ENCODE measurements at places on chromosomes 2 and 18. TPM values are rescaled to one million over a fixed set of nuclear protein-coding genes. Genes with fewer than 3 reads are reported as not detected.

TRIM43 gene
- total RNA-seq = not detected

UGT1A10 gene
- not detected for total RNA-seq

PRKAG3 gene
- not detected for total RNA-seq

FKBP7 gene
- total RNA-seq = 10.0 TPM

ITPRIPL1 gene
- total RNA-seq = 1.7 TPM

RUFY4 gene
- total RNA-seq = not detected

DNA sequence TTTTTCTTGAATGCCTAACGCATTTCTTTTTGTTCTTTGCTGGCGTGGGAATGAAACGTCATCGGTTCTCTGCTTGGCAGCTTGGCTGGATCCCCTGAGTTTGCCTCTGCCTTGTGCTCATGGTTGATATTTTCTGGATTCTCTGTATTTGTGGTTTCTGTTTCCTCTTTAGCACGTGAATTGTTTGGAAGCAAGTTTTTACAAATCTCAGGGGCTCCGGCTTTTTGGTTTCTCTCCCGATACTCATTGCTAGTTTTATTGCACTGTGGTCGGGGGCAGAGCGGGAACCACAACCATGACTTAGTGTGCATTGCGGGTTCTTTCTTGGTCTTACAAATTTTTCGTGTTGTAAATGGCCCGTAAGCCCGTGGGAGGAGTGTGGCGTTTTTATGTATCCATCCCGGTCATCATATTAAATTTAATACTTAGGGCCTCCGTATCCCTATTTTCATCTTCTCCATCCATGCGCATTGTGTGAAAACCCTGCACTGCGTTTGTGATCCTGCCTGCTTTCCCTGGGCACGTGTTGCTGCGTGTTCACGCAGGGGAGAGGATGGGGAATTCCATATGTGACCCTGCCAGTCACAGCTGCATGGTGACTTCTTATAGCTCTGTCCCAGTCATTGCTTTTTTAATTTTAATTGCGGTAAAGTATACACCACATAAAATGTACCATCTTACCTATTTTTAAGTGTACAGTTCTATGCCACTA, 9.4 kb downstream of the RAMP1 start:
- no peak overlapping the region for H3K4me3 ChIP-seq
- H3K27me3 ChIP-seq = no peaks in the 10 kb centered on the region
- H3K27ac ChIP-seq = no peak overlapping the region
- H3K36me3 ChIP-seq = no peaks in the 10 kb centered on the region
- no peaks in the 10 kb centered on the region for H3K4me1 ChIP-seq

DNA sequence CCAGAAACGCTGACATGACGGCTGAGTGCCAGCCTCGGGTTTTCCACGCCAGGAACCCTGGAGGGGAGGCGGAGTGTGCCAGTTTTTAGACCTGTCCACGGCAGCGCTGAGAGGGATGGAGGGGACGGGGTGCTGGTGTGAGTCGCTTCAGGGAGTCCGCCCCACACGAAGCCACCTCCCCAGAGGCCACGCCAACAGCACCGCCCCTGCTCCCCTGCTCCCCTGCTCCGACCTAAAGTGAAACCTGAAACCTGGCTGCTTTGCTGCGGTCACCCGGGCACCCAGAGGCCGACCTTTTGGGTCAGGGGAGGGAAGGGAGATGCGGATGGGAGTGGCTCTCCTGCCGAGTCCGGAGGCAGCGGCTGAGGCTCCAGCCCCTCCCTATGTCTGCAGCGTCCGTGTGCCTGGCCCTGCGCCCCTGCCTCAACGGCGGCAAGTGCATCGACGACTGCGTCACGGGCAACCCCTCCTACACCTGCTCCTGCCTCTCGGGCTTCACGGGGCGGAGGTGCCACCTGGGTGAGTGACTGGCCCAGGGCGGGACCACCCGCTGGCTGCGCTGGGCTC, 38.1 kb downstream of the SNED1 start:
- no peaks in the 10 kb centered on the region for H3K27me3 ChIP-seq
- no peak overlapping the region for H3K4me3 ChIP-seq
- peak overlapping the region; percentile 51 for H3K27ac ChIP-seq
- peaks cover 26% of the 10 kb centered on the region for H3K36me3 ChIP-seq
- H3K4me1 ChIP-seq = peaks cover 8% of the 10 kb centered on the region

GRCh38 chr2:64626963-64627760, 26.6 kb downstream of the SERTAD2 start:
- H3K36me3 ChIP-seq = no peaks in the 10 kb centered on the region
- H3K27me3 ChIP-seq = no peaks in the 10 kb centered on the region
- DNase-seq = peak; percentile 44
- H3K4me1 ChIP-seq = peaks cover 23% of the 10 kb centered on the region

GRCh38 chr18:42706618-42707017, 408.9 kb downstream of the RIT2 start:
- H3K4me3 ChIP-seq = no peak overlapping the region
- no peak overlapping the region for H3K27ac ChIP-seq
- DNase-seq = peak; percentile 2
- no peaks in the 10 kb centered on the region for H3K27me3 ChIP-seq
- H3K36me3 ChIP-seq = no peaks in the 10 kb centered on the region

- no peak overlapping the region for H3K27ac ChIP-seq
- no peaks in the 10 kb centered on the region for H3K4me1 ChIP-seq
- no peak overlapping the region for H3K4me3 ChIP-seq
- no peak for DNase-seq
These were observed 19.8 kb downstream of the GAREM1 start for GRCh38 chr18:32450874-32451273.

DNA sequence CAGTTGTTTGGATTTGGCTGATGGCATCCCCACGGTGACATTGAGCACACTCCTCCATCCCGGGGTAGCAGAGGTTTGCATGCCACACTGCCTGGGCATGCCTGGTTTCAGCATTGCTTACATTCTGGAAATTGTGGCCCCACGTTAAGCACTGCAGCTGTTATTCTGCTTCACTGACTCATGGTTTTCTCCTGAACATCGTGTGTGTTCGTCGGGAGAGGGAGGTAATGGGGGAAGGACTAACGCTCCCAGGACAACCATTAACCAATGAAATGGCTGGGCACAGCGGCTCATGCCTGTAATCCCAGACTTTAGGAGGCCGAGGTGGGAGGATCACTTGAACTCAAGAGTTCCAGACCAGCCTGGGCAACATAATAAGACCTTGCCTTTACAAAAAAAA, 28.2 kb upstream of the YWHAQ start:
- H3K27me3 ChIP-seq = no peaks in the 10 kb centered on the region
- H3K4me1 ChIP-seq = no peaks in the 10 kb centered on the region
- no peak for DNase-seq
- H3K36me3 ChIP-seq = no peaks in the 10 kb centered on the region

DNA sequence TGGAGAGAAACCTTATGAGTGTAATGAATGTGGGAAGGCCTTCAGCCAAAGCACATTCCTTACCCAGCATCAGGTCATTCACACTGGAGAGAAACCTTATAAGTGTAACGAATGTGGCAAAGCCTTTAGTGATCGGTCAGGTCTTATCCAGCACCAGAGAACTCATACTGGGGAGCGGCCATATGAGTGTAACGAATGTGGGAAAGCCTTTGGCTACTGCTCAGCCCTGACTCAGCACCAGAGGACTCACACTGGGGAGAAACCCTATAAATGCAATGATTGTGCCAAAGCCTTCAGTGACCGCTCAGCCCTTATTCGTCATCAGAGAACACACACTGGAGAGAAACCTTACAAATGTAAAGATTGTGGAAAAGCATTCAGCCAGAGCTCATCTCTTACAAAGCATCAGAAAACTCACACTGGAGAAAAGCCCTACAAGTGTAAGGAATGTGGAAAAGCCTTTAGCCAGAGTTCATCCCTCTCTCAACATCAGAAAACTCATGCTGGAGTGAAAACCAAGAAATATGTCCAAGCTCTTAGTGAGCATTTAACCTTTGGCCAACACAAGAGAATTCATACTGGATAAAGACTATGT, 7.8 kb downstream of the ZNF892 start:
- DNase-seq = no peak
- no peak overlapping the region for H3K4me3 ChIP-seq
- H3K27me3 ChIP-seq = no peaks in the 10 kb centered on the region
- H3K36me3 ChIP-seq = peaks cover 57% of the 10 kb centered on the region
- no peak overlapping the region for H3K27ac ChIP-seq
- no peaks in the 10 kb centered on the region for H3K4me1 ChIP-seq

DNA sequence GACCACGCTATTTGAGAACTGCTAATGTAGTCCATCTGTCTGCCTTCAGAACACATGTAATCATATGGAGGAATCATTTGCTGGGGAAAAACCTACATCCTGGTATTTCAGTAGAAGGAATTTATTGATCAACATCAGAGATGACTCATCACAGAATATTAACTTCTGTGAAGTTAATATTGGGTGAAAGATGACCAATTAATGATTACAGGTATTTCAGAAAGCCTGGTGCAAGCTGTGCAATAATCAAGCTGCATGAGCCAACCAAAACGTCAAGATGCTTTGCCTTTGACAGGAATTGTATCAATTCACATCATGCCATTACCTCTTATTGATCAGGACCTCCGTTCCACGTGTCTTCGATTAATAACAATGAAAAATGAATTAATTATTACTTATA, 9.4 kb upstream of the SPATS2L start:
- no peak for DNase-seq
- no peak overlapping the region for H3K4me3 ChIP-seq
- H3K27ac ChIP-seq = no peak overlapping the region
- no peaks in the 10 kb centered on the region for H3K27me3 ChIP-seq

- no peak overlapping the region for H3K27ac ChIP-seq
- no peaks in the 10 kb centered on the region for H3K36me3 ChIP-seq
- no peak overlapping the region for H3K4me3 ChIP-seq
- DNase-seq = no peak
- H3K4me1 ChIP-seq = no peaks in the 10 kb centered on the region
- no peaks in the 10 kb centered on the region for H3K27me3 ChIP-seq
These were observed 12.7 kb downstream of the ICOS start for GRCh38 chr2:203949228-203949627.

- H3K4me3 ChIP-seq = no peak overlapping the region
- no peak overlapping the region for H3K27ac ChIP-seq
These were observed 5.2 kb upstream of the DNAJB2 start for GRCh38 chr2:219273937-219274336.
